Glomerular endothelial cell (primary cell): ENCODE measurements at places on chromosomes 3 and 15. TPM values are rescaled to one million over a fixed set of nuclear protein-coding genes. Genes with fewer than 3 reads are reported as not detected.

The RARB gene
- total RNA-seq, result 17.6 and 28.7 TPM in 2 replicates

The ACVR2B gene
- 3.7 and 4.8 TPM in 2 replicates for total RNA-seq

- DNase-seq, result no peak
Observed at GRCh38 chr3:168250415-168250861, 154.7 kb upstream of the GOLIM4 start.

DNA sequence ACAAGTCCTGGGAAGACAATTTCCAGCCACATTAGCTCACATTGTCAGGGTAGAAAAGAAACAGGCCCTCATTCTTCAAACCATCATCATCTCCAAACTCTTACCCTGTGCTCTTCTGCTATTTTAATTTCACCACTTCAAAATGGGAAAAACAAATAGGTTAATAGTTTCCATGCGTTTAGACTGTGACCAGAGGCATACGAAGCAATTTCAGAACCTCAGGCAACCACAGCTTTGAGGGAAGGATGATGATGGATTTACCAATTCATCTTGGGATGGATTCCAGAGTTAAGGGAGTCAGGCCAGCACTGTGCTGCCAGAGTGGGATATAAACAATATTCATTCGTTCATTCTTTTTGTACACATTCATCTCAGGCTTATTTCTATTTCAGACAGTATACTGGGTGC is 307.8 kb upstream of the TPRG1 start:
- DNase-seq, result no peak

DNA sequence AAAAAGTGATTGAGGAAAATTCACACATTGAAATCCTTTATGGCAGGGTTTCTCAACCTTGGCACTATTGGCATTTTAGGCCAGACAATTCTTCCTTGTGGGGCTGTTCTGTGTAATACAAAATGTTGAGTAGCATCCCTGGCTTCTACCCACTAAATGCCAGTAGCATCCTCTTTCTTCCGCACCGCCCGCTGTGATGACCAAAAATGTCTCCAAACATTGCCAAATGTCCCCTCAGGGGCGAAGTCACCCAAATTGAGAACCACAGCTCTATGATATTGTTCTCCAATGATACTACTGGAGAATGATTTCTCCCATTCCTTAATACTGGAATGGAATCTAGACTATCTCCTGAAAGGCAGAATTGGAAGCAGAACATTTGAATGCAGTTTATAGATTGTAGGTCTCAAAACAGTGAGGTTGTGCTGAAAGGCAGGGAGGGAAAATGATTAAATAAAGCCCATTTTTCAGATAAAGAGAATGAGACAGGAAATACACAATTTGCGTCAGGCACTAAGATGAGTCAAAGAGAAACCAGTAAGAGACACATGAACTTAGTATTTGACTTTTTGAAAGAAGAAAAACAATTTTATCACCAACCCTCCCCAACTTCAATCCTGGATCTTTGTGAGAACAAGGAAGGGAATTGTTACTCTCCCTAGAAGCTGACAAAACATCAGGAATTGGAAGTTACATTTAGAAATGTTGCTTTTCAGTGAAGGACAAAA is 101.6 kb upstream of the TNIK start:
- no peak for DNase-seq

DNA sequence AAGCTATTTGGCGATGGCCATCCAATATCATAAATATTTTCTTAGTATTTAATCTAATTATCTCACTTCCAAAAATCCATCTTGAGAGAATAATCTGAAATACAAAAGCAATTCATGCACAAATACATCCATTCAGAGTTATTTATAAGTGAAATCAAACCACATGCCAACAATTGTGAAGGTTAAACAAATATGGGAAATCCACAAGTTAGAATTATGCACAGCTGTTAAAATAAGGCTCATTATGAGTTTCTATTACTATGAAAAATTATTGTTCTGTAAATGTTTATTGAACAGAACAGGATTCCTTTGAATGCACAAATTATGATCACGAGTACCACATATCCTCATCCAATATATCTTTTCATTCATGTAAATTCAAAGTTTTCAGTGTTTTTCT is 267.7 kb downstream of the PLOD2 start:
- DNase-seq, result no peak
